ENCODE measurements at places on chromosomes 2 and 18. TPM values are rescaled to one million over a fixed set of nuclear protein-coding genes. Genes with fewer than 3 reads are reported as not detected.

GRCh38 chr18:76589866-76590265 lies 94.8 kb upstream of the ZNF516 start:
- DNase-seq: no peak

DNA sequence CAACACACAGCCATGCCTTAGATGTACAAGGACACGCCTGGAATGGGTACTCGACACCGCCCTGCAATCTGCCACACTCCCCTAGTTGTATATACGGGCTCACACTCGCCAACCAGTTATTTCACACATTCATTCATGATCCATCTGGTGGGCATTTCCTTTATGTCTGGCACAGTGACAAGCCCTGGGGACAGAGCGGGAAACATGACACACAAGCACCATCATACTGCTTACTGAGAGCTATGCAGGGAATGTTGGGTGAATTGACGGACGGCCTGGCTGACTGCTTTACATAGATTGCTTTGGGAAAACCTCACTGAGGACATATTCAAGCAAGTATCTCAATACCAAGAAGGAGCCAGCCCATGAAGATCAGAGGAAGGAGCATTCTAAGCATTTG lies 448.0 kb upstream of the SPRED2 start:
- DNase-seq: no peak

DNA sequence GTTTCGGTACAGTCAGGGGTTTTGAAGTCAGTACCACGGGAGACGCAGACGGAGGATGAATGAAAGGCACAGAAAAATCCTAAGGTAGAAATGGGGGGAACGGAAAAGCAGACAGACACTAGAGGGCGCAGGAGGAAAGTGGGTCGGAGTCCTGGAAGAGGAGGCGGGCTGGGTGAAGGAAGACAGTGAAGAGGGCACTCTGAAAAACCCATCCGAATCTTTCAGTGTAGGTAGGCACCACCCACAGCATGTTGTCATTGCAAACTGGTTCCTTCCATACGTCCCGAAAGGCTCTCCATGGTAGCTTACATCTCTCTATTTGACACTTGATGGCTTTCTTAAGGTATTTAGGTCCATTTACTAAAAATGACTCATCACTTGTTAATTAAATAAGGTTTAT lies 18.5 kb upstream of the ZNF236 start:
- DNase-seq: peak; percentile 73

DNA sequence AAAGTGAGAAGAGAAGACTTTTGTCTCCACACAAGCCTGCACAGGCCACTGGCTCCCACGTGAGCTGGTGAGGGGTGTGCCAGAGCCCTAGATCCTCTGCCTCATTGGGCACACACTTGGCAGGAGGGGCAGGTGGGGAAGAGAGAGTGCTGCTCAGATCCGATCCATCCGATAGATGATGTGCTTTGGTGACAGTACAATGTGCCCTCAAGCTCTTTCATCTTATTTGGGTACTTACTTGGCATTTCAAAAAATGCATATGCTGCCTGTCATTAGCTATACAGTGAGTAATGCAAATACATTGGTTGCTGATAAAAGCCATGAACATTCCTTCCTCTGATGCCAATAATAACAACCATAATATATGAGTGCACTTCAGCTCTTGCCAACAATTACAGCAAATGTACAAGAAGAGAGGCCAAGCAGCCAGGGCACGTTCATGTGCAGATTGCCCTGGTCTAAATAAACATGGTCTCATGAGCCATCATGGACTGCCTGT lies 255.3 kb downstream of the VAPA start:
- peak; percentile 75 for DNase-seq

- no peak for DNase-seq
Measured at GRCh38 chr18:36464126-36464651, 166.7 kb downstream of the FHOD3 start.

DNA sequence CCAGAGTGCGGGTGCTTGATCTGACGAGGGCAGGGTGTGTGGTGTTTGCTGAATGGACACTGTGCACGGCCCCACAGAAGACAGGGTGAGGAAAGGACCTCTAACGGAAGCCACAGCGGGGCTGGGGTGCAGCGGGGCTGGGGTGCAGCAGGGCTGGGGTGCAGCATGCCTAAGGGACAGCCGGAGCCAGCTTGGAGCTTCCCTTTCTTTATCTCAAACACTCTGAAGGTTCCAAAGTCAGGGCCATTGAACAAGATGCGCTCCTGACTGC lies 35.0 kb downstream of the PXDN start:
- DNase-seq: no peak

DNA sequence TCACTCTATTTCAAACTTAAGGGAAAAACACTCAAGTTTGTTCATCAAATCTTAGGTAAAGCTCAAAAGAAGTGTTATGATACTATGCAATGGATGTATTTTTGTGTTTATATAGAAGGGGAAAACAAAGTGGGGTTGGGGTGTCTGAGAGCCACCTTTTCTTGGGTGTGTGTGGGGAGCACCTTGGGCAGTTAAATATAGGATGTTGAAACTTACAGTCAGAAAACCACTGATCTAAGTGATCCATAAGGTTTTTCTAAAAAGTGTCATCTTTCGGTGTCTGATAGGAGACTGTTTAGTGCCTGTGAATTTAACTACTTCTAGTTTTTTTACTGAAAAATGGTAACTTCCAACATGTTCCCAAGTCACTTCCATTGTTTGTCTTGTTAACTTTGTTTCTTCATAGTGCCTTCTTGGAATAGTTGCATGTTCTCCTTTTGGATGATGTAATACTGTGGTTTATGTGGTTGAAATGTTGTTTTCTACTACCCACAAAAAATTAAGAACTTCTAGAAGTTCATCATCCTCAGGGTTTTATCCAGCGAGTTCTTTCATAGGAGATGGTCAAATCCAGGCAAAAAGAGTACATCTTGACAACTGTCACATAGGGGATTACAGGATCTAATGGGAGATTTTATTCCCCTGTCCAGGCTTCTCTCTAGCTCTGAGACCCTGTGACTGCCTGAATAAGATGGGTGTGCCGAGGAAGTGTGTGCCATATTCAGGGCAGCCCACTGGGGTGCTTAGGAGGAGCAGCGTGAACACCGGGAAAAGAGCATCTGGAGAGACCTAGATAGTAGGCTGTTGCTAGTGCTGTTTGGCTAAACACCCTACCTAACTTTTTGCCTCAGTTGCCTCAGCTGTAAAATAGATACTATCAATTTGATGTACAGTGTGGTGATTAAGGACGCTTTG lies 46.2 kb downstream of the CAB39 start:
- no peak for DNase-seq

- DNase-seq: no peak
Measured at GRCh38 chr2:235618039-235618438, 124.2 kb downstream of the AGAP1 start.

DNA sequence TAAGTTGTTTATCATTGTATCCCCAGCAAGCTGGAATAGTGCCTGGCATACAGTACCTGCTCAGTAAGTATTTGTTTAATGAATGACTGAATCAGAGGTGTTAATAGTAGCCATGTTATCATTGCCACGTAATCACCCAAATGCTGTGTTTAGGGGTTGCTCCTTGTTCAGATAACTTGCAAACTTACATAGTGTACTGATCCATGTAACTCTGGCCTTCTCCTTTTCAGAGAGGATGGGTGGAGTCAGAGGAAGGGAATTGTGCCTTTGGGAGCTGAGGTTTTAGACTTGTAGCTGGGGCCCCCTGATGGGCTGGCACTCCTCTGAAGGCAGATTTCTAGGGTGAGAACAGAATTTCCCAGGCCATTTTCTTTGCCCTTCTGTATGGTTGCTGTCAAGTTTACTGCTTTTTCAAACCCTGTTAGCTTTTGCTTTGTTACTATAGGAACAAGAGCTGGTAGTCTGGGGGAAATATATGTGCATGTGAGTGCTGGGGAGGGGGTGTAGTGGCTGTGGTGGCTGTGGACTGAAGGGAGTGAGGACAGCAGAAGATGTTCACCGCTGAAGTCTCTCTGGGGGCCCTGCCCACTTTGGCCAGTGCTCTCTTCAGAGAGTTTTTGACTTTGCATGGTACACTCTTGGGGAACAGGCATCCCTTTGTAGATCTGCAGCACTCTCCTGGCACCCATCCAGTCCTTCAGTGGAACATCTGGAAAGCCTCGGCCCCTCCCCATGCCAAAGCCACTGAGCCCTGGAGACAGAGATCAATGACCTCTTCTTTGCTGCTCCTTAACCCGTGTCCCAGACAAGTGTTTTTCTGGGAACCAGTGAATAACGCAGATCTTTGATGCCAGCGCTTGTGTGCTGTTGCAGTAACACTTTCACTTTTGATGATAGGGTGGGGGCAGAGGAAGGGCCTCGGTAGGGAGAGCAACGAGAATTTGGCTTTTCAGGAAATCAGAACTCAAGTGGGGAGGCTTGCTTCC lies 209.0 kb downstream of the PRKCE start:
- peak; percentile 43 for DNase-seq

GRCh38 chr2:45672138-45672537 lies 20.7 kb downstream of the PRKCE start:
- no peak for DNase-seq

DNA sequence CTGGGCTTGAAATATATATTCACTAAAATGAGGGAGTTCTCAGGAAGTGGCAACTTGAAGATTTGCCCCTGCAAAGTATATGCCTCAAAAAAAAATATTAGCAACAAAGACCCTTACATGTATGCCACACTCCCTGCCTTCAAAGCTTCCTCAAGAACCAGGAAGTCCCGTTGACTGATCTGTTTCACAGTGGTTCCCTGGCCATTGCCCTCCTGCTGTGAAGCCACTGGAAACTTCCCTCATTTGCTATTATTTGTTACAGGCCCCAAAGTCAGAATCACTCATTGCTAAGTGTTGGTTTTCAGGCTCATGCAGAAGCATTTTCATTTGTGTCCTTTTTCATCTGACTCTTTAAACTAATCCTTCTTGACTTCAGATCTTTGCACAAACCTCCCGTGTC lies 421.5 kb downstream of the ZNF521 start:
- no peak for DNase-seq

DNA sequence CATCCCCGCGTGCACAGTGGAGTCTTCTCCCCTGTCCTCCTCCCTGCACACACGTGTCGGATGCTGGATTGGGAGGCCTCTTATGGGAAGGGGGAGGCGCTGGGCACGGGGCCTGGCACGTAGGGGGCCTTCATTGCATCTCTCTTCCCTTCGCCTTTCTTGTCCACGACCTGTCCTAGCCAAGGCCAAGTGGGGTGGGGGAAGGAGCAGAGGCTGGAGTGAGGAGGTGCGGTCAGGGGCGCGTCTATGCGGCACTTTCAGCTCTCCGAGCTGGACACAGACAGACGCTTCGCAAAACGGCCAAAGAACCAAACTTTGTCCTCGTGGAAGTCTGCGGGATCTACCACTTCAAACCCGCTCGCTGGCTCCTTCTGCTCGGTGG lies 13.4 kb downstream of the ALPG start:
- DNase-seq: no peak

DNA sequence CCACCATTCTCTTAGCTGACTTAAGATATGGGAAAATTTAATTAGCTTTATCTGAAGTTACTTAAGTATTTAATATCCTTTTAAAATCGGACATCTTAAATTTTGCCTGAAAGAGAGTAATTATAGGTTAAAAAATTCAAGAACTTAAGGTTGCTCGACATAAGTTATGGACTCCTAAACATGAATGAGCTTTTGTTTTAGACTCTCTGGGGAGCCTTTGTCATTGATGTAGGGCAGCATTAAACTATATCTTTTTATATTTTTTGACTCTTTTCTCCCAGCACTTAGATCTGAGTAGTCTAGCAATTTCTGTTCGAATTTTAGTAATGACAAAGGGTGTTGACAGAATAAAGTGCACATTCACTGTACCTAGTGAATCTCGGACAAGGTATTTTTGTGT lies 4.7 kb downstream of the PHLPP1 start:
- DNase-seq: no peak

The GULP1 gene
- 15.7 TPM for total RNA-seq

The GCG gene
- not detected for total RNA-seq

The MYO7B gene
- not detected for total RNA-seq

The TXNDC2 gene
- not detected for total RNA-seq

The GPAT2 gene
- 30.9 TPM for total RNA-seq

The PAX8 gene
- total RNA-seq: 0.68 TPM

The CAD gene
- total RNA-seq: 69.8 TPM

The POTEE gene
- total RNA-seq: 0.47 TPM

The CCDC74B gene
- total RNA-seq: 2.2 TPM

The TMEM185B gene
- total RNA-seq: 33.7 TPM

The M1AP gene
- not detected for total RNA-seq

The DSG4 gene
- total RNA-seq: not detected

The NRP2 gene
- total RNA-seq: 165 TPM
